HS-27A (cell line): ENCODE measurements at places on chromosomes 12 and 14.

DNA sequence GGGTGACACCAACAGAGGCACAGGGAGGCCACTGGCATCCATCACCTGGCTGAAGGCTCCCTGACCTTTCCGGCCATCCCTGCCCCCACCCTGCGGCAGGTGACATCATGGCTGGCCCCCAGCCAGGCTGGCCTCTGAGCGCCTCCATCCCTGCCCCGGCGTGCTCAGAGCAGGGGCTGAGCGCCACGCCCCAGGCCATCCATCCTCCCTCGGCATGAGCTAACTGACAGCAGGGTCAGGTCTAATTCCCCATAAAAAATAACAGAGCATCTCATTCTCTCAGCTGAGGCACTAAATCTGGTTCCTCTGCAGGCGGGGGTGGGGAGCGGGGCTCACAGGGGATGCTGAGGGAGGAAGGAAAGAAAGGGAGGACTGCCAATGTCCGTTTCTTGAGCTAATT is 50.7 kb downstream of the PRIMA1 start:
- no peak for DNase-seq

DNA sequence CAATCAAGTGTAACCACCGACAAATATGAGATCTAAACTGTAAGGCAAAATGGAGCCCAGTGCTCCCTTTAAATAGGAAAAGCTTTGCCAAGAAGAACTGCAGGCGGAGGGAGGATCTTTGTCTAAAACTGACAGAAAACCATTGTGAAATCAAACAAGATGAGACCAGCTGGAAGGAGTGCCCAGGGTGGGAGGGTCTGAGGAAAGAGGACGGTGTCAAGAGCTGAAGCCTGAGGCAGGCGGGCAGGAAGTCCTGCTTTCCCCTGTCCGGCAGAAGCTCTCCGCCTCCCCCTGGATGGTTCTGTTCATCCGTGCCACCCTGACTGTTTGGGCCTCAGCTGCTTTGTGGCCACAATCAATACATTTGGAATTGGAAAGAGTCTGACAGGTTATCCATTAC is 37.5 kb downstream of the CDC42BPB start:
- no peak for DNase-seq

- no peak for DNase-seq
Observed at GRCh38 chr14:57847096-57847495, 18.8 kb downstream of the SLC35F4 start.

GRCh38 chr14:77988096-77988870 is 181.9 kb upstream of the NRXN3 start:
- no peak for DNase-seq

DNA sequence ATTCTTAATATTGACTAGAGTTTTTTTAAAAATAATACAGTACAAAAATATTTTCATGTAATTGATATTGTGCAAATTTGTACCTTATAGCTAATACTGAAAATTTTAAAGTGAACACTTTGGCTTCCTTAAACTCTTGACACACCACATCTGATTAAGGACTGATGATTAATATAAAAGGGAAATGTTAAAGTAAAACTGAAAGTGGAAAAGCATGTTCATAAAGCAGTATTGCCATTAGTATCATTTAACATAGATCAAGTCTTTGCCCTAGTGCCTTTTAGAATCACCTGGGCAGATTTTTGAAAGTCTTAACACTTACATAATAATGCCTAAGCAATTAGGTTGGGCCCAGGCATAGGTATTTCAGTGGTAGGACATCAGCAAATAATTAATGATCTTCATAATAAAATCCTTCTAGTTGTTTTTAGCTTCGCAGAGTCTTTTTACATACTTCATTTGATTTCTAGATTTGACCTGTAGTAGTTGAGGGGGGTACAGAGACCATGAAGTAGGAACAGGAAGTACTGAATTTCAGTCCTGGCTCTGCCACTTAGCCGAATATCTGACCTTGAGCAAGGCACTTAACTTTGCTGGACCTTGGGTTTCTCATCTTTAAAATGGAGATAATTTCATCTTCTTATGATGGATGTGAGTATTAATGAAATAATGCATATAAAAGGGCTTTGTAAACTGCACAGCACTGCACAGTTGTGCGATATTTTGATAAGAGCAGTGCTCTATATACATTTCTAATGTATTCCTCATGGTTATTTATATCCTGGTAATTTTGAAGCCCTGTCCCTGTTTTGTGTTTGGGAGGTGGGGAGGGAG is 43.7 kb downstream of the MARK3 start:
- DNase-seq = no peak

DNA sequence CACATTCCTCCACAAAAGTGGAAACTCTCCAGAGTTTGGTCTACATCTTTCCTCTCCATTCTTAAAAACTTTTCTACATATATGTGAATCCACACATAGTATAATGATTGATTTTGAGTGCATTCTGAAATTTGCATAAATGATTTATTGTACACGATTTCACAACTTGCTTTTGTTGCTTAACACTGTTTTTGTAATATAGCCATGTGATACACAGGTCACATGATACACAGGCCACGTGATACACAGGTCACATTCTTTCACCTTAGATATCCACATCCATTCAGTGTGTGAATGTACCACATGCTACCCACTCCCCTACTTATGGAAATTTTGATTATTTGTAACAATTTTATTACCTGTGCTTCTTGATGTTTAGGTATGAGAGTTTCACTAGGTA is 319.1 kb downstream of the ZFP36L1 start:
- DNase-seq = no peak

DNA sequence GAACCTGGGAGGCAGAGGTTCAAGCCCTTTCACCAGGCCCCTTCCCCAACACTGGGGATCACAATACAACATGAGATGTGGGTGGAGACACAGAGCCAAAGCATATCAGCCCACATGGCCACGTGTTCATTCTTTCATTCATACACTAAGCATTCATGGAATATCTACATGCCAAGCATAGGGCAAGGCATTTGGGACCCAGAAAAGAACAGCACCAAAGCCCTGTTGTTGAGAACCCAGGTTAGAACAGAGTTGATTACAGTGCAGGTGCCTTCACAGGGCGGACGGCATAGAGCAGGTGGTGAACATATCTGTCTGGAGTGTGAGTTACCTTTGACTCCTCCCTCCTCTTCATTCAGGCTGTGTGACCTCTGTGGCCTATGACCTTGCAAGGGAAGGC is 159.4 kb upstream of the GSC start:
- DNase-seq = no peak

- peak; percentile 90 for DNase-seq
Observed at GRCh38 chr12:12979731-12980259, 20.3 kb downstream of the HEBP1 start.

DNA sequence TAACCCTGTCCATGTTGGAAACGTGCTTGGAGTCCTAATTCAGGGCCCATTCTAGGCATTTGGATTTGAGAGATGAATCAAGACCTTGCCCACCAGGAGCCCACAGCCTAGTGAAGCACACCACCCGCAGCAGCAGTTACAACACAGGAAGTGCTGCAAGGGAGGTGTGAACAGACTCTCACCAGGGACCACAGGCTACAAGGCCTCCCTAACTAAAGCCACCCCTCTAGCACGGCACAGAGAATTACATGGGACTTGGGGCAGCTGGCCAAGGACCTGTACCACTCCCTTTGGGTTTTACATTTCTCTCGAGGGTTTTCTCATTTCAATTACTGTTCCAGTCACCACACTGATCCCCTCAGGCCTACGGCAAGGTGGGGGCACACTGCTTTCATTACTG is 49.5 kb upstream of the FOXN3 start:
- no peak for DNase-seq

- DNase-seq = no peak
Observed at GRCh38 chr12:76268267-76268666, 79.9 kb downstream of the BBS10 start.

DNA sequence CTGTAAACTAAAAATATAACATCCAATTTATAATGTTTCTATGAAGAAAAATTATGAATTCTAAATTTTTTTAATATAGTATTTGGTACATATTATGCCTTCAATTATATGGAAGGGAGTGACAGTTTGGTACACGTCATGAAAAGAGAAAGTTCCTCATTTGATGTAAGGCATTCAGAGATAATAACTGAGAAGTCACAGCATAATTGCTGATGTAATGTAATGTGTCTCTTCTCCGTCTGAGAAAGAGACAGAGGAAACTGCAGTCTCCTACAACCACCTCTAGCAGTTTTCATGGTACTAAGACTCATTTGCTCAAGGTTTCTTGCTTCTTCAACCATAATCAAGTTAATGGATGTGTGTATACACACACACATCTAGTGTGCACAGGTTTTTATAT is 2.3 kb upstream of the CD69 start:
- DNase-seq = no peak

DNA sequence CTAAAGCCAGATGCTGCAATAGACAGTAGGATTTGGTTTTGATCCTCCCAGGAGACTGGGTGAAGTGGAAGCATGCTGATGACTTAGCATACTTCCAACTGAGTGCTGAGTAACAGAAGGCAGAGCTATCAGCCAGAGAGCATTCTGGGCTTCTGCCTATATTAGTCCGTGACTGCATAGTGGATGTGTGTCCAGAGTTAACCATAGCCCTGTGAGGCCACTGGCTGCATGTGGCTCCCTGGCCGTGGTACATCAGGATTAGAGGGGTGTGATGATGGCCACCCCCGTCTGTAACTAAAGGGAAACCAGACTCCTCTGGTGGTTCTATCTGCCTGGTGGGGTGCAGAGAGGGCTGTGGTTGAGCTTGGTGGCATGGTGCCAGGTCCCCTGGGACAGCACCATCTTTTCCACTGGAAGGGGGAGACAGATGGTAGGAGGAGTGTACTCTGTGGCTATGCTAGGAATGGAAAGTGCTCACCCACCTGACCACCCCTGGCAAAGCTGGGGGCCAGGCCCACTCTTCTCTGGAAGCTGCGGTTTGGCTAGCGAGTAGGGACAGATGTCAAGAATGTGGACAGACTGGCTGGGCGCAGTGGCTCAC is 27.4 kb downstream of the ABCD4 start:
- DNase-seq = no peak

DNA sequence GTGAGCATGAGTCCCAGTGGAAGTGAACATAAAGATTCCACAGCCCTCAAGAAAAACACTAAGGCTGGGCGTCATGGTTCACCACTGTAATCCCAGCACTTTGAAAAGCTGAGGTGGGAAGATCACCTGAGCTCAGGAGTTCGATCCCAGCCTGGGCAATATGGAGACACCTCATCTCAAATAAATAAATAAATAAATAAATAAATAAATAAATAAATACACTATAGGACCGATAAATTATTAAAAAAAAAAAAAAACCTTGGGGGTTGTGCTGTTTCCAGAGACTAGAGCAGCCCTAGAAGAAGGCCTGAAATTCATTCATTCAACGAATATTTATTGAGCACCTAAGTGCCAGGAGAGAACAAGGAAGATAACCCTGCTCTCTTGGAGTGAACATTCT is 1.5 kb upstream of the KANSL2 start:
- no peak for DNase-seq

DNA sequence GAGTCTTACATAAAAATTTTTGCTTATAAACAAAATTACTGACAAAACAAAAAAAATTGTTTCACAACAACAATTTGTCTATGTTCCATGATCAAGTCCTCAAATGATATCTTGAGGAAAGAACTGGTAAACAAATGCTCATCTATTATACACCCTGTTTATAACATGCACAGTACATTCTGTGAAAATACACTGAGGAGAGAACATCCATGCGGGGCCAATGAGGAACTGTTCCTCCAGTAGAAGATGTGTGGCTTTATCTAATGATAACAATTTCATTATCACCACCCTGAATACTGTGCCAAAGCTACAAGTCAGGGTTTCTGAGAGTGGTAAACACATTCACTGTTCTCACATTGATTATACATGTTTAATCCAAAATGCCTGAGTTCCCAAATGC is 10.8 kb downstream of the MLH3 start:
- DNase-seq = no peak

GRCh38 chr12:119292893-119293630 is 41.5 kb upstream of the CCDC60 start:
- DNase-seq = no peak

DNA sequence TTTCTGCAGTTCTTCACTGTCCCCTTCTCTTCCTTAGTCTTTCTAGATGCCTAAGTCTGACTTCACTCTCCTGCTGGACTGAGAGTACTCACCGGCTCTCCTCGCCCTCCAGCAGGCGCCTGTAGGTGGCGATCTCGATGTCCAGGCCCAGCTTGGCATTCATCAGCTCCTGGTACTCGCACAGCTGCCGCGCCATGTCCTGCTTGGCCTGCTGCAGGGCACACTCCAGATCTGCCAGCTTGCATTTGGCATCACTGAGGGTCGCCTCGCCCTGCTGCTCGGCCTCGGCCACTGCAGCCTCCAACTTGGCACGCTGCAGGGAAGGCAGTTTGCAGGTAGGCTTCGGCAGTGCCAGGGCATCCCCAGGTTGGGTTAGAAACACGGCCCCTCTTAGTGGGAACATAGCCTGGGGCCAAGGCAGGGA is 5.2 kb downstream of the KRT84 start:
- no peak for DNase-seq
